Activated T-helper 17 cell treated with anti-CD3 and anti-CD28 coated beads, Interleukin-2, amount 50 U/mL, for 72 hours (primary cell): ENCODE measurements at places on chromosomes 2 and 18.

DNA sequence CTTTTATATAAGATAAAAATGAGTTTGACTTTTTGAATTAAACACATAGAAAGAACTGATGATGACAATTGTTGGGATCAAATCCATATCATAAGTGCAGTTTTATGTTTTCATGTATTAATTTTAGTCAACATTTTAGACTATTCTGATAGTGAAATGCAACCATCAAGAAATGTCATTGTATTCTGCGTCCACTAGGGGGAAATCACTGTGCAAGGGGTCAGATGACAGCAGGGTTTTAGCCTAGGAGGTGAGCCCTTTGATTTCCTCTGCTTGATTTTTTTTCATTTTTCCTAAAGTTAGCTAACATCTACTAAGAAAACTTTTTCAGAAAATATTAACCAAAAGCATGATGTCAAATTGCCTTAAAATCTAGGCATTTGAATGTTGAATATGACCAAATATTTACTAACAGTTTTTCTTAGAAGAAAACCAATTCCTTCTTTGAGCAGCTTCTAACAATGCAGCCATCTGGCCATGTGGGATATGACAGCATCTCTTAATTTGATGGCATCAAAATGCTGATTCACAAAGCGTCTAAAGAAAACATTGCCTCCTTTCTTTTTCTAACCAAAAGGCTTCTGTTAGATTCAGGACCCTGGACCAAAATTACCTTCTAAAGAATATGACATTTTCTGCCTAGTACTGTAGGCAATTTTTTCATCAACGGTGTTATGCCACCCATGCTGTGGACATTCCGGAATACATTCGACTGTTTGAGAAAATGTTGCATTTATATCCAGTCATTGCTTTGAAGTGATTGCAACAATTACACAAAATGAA is 141.5 kb downstream of the SPHKAP start:
- no peak for ATAC-seq
- no peaks in the 10 kb centered on the region for H3K4me1 ChIP-seq
- no peak overlapping the region for H3K27ac ChIP-seq
- H3K36me3 ChIP-seq = no peaks in the 10 kb centered on the region
- no peak overlapping the region for H3K4me3 ChIP-seq

DNA sequence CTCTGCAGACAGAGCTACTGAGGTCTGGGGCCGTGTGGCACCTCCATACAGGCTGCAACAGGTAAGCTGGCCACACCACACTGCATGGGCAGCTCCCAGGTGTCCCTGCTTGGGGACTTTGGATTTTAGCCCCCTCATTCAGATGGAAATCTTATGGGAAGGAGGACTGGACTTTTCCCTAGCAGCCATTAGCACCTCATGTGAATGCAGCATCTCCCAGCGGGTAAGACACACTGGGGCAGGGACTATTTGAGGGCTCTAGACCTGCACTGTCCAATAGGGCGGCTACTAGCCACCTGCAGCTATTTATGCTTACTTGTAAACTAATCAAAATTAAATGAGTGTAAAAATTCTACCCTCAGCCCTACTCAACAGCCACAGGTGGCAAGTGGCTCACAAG is 34.2 kb upstream of the GLI2 start:
- H3K27me3 ChIP-seq = peaks cover 12% of the 10 kb centered on the region
- no peak for ATAC-seq
- no peak overlapping the region for H3K4me3 ChIP-seq
- H3K36me3 ChIP-seq = no peaks in the 10 kb centered on the region
- no peaks in the 10 kb centered on the region for H3K4me1 ChIP-seq

- H3K36me3 ChIP-seq = no peaks in the 10 kb centered on the region
- H3K27ac ChIP-seq = no peak overlapping the region
- H3K27me3 ChIP-seq = no peaks in the 10 kb centered on the region
- H3K4me1 ChIP-seq = no peaks in the 10 kb centered on the region
- no peak overlapping the region for H3K4me3 ChIP-seq
Measured at GRCh38 chr18:37967261-37967660, 401.7 kb upstream of the CELF4 start.

DNA sequence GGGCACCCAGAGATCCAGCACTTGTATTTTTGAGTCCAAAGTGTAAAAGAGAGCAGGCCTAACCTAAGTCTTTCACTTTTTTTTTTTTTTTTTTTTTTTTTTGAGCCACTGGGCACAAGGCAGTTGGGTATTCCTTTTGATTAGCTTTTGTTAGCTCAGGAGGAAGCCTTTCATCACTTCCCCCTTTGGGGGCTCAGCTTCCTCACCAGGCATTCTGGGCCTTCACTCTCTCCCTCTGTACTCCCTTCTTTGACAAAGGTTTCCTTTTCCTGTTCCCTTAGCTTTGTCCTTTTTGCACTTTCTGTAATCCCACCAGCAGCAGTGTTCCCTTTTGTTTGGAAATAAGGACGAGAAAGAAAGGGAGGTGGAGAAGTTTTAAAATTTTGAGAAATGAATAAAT is 88.2 kb downstream of the PKP4 start:
- H3K4me3 ChIP-seq = no peak overlapping the region
- no peak for ATAC-seq
- peaks cover 14% of the 10 kb centered on the region for H3K4me1 ChIP-seq
- no peaks in the 10 kb centered on the region for H3K27me3 ChIP-seq
- no peak overlapping the region for H3K27ac ChIP-seq
- peaks cover 27% of the 10 kb centered on the region for H3K36me3 ChIP-seq

- H3K36me3 ChIP-seq = no peaks in the 10 kb centered on the region
- peak; percentile 59 for ATAC-seq
- H3K27me3 ChIP-seq = peaks cover 4% of the 10 kb centered on the region
- no peaks in the 10 kb centered on the region for H3K4me1 ChIP-seq
- no peak overlapping the region for H3K4me3 ChIP-seq
Measured at GRCh38 chr2:20525041-20526035, 78.5 kb downstream of the RHOB start.

- ATAC-seq = peak; percentile 55
- peak within 1 kb of the TSS; percentile 85 for H3K27ac ChIP-seq
- H3K36me3 ChIP-seq = peaks cover 7% of the 10 kb centered on the region
- no peaks in the 10 kb centered on the region for H3K27me3 ChIP-seq
- H3K4me1 ChIP-seq = peaks cover 5% of the 10 kb centered on the region
- H3K4me3 ChIP-seq = peak within 1 kb of the TSS; percentile 87
Measured at GRCh38 chr2:102186791-102187495, at the start of gene IL1RL2. Gene IL1RL2 (plus strand): TSS chr2:102187023. CDS start chr2:102187868, 845 bp downstream.

DNA sequence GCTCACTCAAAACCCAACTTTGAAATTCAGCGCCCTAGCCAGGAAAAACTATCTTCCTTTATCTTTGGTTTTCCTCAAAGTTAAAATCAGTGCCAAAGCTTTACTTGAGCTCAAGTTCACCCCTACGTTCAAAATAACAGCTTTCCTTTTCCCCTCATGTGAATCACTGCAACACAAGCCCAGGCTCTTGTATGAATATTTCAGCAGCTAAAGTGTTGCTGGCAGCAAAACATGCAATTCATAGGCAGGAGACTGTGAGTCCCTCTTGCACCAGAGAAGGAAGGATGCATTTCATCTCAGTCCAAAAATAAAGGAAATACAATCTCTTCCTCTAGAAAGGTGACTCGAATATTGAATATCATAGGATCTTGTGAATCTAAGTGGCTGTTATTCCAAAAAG is 461.3 kb upstream of the SOX11 start:
- no peaks in the 10 kb centered on the region for H3K27me3 ChIP-seq
- ATAC-seq = no peak
- H3K4me1 ChIP-seq = no peaks in the 10 kb centered on the region
- no peak overlapping the region for H3K4me3 ChIP-seq
- H3K36me3 ChIP-seq = no peaks in the 10 kb centered on the region

GRCh38 chr2:226136739-226137138 is 662.9 kb downstream of the IRS1 start:
- no peak overlapping the region for H3K27ac ChIP-seq
- peaks cover 18% of the 10 kb centered on the region for H3K27me3 ChIP-seq
- no peak for ATAC-seq
- no peaks in the 10 kb centered on the region for H3K4me1 ChIP-seq
- no peak overlapping the region for H3K4me3 ChIP-seq

DNA sequence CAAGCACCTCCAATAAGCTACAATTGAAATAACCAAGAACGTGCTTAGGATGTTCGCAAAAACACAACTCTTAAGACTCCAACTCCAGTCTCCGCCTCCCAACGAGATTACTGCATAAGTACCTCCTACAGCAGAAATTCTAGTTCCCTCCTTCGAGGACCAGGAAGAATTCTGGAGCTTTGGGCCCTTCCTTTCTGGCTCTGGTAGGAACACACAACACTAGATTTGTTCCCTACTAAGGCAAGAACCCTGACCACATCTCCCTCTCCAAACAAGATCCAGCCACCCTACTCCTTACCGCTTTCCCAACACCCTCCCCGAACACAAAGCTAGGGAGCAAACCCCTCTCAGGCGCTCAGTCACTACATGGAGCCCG is 721 bp downstream of the ADAM17 start:
- peak overlapping the region; percentile 89 for H3K4me3 ChIP-seq
- H3K27ac ChIP-seq = peak overlapping the region; percentile 68
- H3K27me3 ChIP-seq = no peaks in the 10 kb centered on the region
- H3K36me3 ChIP-seq = peaks cover 47% of the 10 kb centered on the region
- ATAC-seq = peak; percentile 8

DNA sequence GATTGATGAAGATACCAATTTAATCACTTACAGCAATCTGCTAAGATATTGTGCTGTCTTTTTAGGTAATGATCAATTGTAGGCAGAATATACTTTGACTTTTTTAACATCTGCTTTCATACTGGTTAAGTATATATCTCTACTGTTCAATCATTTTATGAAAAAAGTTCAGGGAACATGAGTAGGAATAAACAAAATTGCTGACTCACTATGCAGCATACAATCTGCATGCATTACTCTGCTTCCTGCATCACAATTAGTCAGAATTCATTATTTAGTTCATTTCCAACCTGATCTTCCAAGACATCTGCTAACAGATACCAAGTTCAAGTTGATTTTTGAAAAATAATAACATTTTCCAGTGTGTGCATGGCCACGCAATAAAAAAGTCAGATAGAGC is 1430.4 kb upstream of the LRRTM1 start:
- no peaks in the 10 kb centered on the region for H3K27me3 ChIP-seq
- H3K36me3 ChIP-seq = no peaks in the 10 kb centered on the region
- no peaks in the 10 kb centered on the region for H3K4me1 ChIP-seq
- H3K27ac ChIP-seq = no peak overlapping the region
- ATAC-seq = no peak
- no peak overlapping the region for H3K4me3 ChIP-seq

DNA sequence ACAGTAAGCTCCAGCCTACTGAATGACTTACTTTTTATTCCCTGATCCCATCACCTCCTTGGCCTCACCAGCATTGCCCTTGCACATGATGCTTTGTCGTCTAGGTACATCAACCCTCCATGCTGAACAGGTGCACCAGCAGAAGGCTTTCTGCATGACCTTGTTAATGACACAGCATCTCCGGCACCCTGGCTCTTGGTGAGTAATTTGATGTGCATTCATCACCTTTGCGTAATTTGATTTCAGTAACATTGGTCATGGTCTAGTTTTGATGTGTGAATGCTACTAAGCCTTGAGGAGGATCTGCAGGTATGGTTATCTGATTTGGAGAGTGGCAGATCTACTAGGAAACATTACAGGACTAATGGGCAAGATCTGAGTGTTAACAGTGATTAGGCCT is 103.6 kb downstream of the STK39 start:
- ATAC-seq = peak; percentile 24
- H3K27ac ChIP-seq = no peak overlapping the region
- peaks cover 3% of the 10 kb centered on the region for H3K4me1 ChIP-seq
- H3K4me3 ChIP-seq = no peak overlapping the region
- peaks cover 18% of the 10 kb centered on the region for H3K36me3 ChIP-seq
- H3K27me3 ChIP-seq = no peaks in the 10 kb centered on the region
